ENCODE measurements at places on chromosomes 2 and 18.

DNA sequence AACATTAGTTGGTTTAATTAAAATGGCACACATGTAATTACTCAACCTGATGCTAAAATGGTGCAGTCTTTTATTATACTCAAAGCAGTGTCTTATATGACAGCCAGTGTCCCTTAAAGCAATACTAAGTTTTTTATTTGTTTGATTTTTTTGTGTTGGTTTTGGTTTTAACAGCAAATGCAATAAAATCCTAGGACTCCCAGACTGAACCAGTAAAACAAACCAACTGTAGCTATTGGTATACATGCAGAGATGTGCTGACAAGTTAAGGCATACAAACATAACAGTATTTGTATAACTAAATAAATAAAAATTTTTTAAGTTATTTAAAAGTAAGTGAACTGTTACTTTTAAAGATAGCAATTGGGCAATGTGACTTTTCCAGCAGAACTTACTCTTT, 387.7 kb downstream of the RND3 start:
- DNase-seq = no peak

DNA sequence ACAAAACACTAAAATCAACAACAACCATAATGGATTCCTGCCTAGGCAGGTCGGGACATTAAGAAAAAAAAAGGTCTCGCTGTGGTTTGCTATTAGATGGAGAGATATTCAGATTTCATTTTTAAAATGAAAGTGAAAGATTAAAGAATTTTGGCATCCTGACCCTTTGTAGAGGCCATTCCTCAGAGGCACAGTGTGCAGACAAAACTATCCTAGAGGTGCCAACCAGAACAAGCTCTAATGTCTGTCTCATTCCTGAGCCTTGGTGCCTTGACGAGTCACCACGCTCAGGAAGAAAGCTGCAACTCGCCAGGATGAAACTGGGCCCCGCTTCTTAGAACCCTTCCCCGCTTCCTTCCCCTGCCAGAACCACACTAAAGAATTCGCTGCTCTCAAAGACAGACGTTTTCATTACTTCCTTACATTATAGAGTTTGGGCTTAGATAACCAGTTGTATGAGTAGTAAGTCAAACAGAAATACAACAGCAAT, 156.0 kb downstream of the TGIF1 start:
- no peak for DNase-seq

GRCh38 chr2:168713325-168713724, 89.1 kb upstream of the NOSTRIN start:
- DNase-seq = no peak

GRCh38 chr2:20989404-20989803, 54.5 kb downstream of the APOB start:
- no peak for DNase-seq

GRCh38 chr2:100541404-100541803, 21.4 kb upstream of the PDCL3 start:
- DNase-seq = no peak

GRCh38 chr2:42443718-42444399, 49.9 kb downstream of the KCNG3 start:
- no peak for DNase-seq

- no peak for DNase-seq
Observed at GRCh38 chr2:86069783-86070339, 35.8 kb downstream of the POLR1A start.

- DNase-seq = no peak
Observed at GRCh38 chr2:169086893-169087467, 17.6 kb downstream of the DHRS9 start.

GRCh38 chr2:96131813-96132745, 6.2 kb downstream of the ASTL start:
- no peak for DNase-seq

DNA sequence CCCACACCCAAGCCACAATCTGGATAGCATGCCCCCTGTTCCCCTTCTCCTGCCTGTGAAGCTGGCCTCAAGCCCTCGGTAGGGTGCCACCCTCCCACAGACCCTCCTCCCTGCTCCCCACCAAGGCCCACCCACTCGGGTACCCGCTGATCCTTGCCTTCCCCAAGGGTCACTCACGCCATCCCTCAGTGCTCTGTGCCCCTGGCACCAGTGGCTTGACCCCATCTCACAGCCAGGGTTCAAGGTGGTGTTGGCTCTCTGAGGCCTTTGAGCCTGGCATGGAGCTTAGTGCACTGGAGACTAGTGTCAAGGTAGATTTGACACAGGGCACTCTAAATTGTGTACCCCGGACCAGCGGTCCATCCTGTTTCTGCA, 11.9 kb downstream of the ADRA2B start:
- DNase-seq = no peak

- no peak for DNase-seq
Observed at GRCh38 chr2:98759827-98760625, 29.1 kb upstream of the MGAT4A start.

DNA sequence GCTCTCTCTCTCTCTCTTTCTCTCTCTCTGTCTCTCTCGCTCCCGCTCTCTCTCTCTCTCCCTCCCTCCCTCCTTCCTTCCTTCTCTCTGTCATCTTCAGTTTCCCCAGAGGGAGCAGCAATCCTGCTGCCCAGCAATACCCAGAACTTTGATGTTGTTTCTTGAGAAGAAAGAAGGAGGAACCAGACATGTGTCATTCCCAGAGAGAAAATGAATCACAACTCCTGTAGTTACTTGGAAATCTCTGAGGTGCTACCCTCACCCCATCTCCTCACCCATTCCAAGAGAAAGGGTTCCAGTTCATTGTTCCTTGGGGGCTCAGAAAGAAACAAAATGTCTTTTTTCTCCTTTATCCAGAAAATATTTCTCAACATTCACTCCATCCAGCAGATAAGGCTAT, 449.1 kb downstream of the TNS1 start:
- no peak for DNase-seq

GRCh38 chr2:171523088-171524017, 1.1 kb downstream of the CYBRD1 start:
- DNase-seq = no peak

DNA sequence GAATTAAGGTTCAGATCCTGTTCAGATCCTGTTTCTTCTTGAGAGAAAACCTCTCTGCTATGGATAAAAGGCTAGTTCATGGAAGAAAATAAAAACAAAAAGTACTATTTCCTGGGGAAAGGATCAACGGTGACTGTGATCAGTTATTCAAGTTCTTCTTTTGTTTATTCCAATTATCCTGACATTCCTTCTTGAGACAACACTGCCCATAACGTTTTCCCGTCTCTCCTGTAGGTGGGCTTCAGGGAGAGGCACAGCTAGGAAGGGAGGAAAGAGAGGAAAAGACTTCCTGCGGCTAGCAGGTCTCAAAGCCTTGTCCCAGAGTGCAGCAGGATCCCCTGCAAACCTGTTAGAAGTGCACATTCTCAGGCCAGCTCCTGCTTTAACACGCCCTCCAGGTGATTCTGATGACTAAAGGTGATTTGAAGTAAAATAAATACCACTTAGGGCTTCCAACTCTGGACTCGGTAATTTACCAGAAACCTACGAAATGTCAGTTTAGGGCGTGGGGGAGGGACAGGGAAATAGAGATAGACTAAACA, 4.5 kb upstream of the FHL2 start:
- no peak for DNase-seq

DNA sequence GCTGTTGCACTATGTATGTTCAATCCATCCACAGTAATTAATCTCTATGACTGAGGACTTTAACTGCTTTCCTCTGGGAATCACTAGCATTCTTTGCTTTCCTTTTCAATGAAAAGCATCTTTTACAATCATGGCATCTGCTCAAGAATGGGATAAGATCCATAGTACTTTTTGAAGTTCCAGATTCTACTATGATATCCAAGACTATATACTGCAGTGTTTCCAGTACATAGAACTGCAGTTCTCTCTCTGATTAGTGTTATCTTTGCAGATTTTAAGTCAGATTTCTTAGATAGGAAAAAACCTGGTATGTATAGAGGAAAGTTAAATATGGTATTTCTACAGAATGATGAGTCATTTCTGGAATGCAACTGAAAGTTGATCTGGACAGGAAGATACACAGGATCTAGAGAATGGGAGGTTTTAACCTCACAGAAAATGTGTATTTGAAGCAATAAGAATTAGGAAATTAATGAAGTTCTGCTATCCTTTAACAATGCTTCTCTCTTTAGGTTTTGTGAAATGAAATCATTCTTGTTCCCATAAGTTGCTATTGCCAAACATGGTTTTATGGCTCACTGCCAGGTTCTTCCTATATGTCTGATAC, 670.7 kb downstream of the ERBB4 start:
- DNase-seq = no peak

- no peak for DNase-seq
Observed at GRCh38 chr18:73719611-73720010, 428.0 kb downstream of the FBXO15 start.

- no peak for DNase-seq
Observed at GRCh38 chr2:12722447-12723316, 5.9 kb downstream of the TRIB2 start.

- no peak for DNase-seq
Observed at GRCh38 chr2:112881217-112881985, 29.6 kb upstream of the IL37 start.

GRCh38 chr18:11336241-11336640, 186.9 kb upstream of the PIEZO2 start:
- no peak for DNase-seq

DNA sequence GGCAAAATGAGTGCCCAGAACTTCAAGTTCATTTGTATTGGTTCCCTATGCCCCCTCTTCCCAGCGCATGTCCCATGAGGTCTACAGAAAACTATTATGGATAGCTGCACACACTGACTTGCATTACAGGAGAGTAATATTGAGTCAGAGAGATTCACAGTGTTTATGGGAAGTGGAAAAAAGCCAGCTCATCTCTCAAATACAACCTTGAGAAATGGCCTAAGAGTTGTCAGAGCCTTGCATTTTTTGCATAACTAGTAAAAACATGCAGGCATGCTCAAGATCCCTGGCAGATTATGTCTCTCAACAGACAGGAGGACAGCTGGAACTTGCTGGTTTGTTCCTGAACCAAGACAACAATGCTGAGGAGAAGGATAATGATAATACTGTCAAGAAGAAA, 1292.8 kb downstream of the DSC3 start:
- DNase-seq = no peak

DNA sequence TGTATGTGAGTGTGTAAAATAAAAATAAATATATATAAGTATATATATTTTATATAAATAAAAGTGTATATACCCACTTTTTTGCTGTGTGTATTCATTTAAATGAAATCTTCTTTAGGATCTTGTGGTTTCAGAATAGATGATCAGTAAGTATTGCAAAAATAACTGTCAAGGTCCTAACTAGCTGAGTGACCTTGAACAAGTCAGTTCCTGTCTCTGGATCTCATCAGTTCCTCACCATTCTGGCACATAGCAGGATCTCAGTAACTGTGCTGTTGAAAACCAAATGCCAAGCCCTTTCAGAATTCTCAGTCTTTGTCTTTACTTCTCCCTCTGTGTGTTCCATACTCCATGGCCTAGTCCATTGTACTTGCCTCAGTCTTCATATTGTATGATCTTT, 115.3 kb upstream of the CXCR4 start:
- DNase-seq = no peak

GRCh38 chr18:78965260-78965659, 14.4 kb upstream of the SALL3 start:
- DNase-seq = no peak

- DNase-seq = peak; percentile 88
Observed at GRCh38 chr2:216692636-216693413, 2.5 kb downstream of the IGFBP5 start.

GRCh38 chr18:43061816-43062215, 53.7 kb downstream of the RIT2 start:
- DNase-seq = no peak

DNA sequence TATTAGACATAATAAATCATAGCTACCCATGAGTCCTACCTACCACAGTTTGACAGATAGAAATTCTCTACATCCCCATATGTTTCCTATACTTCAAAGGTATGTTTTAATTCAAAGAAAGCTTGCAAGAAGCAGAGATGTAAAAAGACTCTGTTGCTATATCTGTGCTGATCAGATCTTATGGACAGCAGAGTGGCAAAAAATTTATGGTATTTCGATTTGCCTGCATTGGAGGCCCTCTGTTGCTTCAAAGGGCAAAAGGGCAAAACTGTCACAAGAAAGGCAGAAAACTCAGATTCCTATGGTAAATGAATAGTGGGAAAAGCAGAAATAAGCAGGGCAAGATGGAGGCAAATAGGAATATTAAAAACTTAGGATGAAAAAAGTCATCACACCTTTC, 447.8 kb upstream of the SPHKAP start:
- no peak for DNase-seq

GRCh38 chr2:70769450-70769849, 1.4 kb upstream of the ADD2 start:
- no peak for DNase-seq

- no peak for DNase-seq
Observed at GRCh38 chr2:196515608-196516007, 123.9 kb upstream of the CCDC150 start.

DNA sequence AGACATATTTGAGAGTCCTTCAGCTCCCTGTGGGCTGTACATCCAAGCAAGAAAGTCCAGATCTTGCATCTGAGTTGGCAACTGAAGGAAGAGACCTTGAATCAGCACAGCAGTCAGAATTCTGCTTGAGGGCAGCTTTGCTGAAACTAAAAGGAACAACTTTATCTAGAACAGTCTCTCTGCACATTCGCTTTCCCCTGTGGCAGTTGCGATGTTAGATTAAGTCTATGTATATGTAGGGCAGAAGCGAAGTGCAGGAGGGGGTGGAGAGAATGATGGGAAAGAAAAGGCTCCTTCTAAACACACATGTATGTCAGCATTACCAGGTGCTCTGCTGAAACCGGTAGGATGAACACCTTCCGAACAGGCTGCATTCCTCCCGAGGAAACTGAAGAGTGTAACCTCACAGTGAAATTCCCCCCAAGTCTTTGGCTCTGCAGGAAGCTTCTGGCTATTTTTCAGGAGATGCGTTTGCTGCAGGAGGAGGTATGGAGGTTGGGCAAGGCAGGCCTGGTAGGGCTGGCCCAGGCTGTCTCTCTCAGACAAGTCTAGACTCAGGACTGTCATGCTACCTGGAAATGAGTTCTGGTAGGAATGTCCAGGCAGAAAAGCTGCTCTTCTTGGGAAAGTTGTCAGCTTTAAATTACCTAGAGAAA, 70.0 kb upstream of the ATL2 start:
- no peak for DNase-seq

DNA sequence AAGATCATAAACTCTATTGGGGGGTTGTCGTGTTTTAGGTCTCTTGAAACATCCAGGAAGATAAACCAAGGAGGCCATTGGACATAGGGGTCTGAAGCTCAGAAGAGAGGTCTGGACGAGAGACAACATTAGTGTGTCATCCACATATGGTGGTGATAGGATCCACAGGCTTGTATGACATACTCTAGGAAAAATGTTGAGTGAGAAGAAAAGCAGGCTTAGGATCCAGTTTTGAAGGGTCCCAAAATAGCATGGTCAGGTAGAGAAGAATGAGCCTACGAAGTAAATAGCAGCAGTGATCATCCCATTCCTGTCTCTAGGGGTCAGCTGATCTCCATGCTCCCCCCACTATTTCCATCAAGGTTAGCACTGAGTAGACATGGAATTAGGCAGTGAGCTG, 166.8 kb downstream of the ANKRD30B start:
- DNase-seq = no peak

Data from NCI-H1092 (cell line).